Activated effector memory CD4-positive, alpha-beta T cell treated with Interleukin-2 at 50 U/mL for 16 hours (primary cell): ENCODE measurements at places on chromosomes 5 and 9.

GRCh38 chr9:86287013-86287412 is 4.7 kb upstream of the ISCA1 start:
- DNase-seq = no peak

GRCh38 chr5:14574891-14575508 is 6.6 kb upstream of the OTULINL start:
- DNase-seq = no peak

DNA sequence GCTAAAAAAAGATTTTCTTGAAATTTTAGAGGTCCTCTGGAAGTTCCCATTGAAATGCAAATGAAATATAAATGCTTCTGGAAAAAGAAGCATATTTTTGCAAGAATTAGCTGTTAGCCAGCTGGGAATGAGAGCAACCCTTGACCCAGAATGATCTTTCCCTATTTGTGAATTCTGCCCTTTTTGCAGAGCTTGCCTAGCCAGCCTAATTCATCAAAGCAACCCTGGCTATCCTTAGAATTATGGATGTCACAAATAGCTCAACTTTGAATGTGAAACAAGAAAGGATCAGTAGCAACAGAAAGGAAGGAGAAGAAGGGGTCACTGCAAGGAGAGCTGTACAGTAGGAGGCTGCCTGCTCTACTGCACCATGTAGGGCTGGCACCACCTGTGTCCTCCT is 345.9 kb downstream of the EFNA5 start:
- DNase-seq = no peak

GRCh38 chr5:129679671-129680070 is 68.2 kb upstream of the MINAR2 start:
- DNase-seq = no peak

DNA sequence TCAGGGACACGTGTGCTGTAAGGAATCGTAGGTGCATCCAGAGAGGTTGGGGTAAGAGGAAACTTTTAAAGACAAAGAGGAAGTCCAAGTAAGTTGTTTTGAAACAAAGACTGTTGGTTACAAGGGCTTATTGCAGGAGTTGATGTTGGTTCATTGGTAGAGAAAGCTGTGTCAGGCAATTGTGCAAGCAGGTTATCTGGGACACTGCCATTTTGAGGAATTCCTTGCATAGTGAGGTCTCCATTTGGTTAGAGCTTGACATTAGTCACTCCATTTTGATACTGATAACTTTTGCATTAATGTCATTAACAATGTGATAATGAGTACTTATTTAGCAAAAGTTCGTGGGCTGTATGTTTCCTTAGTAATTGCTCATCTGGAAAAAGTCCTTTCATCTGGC is 24.9 kb downstream of the CNOT6 start:
- DNase-seq = no peak

DNA sequence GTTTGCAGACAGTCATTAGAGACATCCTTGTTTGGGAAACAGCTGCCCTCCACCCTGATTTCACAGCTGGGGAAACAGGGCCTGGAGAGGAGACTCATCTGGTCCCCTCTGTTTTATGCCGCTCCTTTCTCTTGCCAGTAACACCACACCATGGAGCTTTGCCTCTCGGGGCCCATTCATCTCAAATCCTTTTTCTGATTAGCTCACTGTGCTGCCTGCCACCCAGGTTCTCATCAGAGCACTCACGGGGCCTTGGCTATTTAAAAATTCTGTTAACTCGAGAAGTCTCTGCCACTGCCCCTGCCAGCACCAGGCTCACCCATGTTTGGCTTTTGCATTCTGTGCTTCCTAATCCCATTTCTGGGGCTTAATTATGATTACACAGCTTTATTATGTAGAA is 36.8 kb upstream of the C5orf58 start:
- no peak for DNase-seq

GRCh38 chr5:173004013-173004412 is 20.4 kb downstream of the ATP6V0E1 start:
- no peak for DNase-seq

GRCh38 chr5:116911074-116911473 is 336.5 kb upstream of the SEMA6A start:
- DNase-seq = no peak

DNA sequence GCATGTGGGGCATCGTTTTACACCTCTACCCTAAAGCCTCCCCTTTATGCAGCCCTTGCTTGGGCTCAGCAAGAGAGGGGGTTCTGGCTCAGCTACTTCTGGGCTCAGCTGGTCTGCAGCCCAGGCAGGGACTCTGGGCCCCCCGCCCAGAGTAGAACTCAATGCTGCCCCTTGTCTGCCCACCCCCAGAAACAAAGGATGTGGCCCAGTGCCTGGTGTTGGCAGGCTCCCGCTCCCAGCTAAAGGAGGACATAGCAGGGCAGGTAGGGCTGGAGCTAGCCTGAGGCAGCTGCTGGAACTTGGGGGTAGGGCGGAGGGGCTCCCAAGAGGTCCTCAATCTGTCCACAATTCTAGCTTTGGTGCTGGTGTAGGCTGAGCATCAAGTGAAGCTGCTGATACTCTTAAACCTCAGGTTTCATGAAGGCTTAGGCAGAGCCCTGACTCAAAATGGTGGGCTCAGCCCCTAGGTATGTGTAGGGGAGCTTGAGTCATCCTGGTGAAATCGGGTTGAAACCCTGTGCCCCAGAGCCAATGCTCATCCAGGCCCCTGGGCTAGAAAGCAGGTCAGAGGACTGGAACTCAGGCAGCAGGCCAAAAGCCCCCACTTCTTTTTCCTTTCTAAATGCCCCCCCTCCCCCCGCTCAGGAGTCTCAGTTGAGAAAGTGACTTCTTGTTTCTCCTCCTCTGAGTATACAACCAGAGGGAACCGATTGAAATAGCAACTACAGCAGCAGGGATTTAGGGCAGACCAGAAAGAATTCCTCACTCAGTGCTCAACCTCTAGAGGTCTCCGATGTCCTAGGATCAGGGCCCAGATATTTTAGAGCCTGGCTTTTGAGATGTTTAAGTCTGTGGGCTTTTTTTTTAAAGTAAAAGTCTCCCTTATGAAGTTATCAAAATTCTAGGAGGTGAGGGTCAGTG is 11.4 kb downstream of the PSD2 start:
- DNase-seq = no peak

GRCh38 chr9:109119439-109120203 is at the start of gene TMEM245:
Gene TMEM245, minus strand, starts transcription at chr9:109119947. Its CDS starts 34 bp downstream, at chr9:109119913.
- peak; percentile 91 for DNase-seq

- no peak for DNase-seq
Observed at GRCh38 chr9:6106711-6107339, 91.4 kb upstream of the RANBP6 start.

GRCh38 chr5:78275998-78276543 is 18.4 kb downstream of the AP3B1 start:
- no peak for DNase-seq

DNA sequence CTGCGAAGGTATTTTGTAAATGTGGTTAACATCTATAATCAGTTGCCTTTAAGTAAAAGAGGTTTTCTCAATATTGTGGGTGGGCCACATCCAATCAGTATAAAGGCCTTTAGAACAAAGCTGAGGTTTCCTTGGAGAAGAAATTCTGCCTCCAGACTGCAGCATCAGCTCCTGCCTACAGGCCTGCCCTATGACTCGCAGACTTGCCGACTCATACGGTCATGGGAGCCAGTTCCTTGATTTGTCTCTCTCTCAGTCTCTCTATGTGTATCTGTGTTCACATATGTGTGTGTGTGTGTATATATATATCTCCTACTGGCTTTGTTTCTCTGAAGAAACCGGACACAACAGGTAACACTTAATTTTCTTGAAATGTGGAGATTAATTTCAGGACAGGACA is 45.3 kb downstream of the SLC36A1 start:
- DNase-seq = no peak

DNA sequence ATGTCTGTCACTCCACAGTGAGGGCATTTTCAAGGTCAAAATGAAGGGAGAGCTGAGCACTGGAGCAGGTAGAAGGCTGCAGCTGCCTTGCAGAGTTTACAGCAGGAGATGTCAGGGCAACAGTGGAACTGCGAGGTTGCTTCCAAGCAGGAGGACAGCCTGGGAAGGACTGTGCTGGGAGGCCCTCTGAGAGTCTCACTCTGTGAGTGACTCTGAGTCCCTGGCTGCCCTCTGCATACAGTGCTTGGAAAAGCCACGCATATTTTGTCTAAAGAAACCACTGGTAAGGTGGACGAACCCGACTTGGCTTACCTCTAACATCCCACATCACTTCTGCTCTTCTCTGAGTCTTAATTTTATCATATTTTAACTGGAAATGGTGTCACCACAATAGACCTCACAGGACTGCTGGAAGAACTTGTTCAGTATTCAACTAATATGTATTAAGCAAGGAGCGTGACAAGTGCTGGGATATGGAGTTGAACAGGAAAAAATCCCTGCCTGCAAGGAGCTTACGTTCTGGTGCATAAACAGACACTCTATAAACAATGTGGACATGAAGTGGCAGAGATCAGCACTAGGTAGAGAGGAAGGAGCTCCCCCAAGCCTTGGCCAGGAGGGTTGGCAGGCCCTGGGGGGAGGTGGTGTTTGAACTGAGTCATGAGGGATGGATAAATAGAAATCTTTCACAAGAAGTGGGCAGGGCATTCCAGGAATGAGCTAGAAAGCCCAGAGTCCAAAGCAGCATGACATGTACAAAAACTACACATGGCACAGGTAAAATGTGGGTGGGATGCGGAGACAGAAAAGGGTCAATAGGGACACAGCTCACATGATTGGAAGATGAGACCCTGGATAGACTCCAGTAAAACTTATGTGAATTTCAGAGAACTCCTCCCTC is 64.0 kb upstream of the FOXE1 start:
- DNase-seq = no peak

DNA sequence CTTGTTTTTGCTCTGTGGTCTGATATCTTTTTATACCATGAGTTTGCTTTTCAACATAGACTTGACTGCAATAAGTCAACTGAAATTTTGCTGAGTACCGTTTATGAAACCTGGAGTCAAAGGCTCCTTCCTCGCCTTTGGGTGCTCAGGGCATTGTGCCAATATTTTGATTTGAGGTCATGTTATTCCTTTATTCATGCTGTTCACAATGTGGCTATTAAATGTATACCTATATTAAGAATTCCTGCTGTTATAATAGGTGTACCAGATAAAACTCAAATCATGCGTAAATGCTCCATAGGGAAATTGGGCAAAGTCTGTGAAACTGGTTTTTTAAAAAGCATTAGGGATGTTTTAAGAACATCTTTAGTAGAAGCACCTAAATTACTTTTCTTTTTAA is 334.0 kb upstream of the NUDT12 start:
- DNase-seq = no peak

DNA sequence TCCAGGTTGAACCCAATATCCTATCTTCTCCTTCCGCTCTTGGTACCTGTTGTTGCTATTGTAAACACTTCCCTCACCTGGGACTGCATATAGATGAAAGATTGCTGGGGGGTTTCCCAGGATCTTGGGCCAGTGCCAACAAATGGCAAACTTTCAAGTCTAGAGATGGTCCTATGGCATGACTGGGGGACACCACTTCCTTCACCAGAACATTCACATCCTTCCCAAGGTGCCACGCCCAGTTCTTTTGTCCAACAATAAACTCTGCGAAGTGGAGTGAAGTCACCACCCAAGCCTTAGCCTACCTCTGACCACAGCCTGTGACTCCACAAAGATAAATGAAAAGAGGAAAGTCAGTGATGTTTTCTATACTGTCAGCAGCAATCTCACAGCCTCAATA is 34.4 kb downstream of the DOCK8 start:
- no peak for DNase-seq

- peak; percentile 12 for DNase-seq
Observed at GRCh38 chr9:128124873-128125579, 2.5 kb downstream of the PTGES2 start.

- DNase-seq = peak; percentile 52
Observed at GRCh38 chr5:119330367-119331183, 25.2 kb upstream of the TNFAIP8 start.

GRCh38 chr9:91320299-91320698 is 41.4 kb downstream of the AUH start:
- no peak for DNase-seq

DNA sequence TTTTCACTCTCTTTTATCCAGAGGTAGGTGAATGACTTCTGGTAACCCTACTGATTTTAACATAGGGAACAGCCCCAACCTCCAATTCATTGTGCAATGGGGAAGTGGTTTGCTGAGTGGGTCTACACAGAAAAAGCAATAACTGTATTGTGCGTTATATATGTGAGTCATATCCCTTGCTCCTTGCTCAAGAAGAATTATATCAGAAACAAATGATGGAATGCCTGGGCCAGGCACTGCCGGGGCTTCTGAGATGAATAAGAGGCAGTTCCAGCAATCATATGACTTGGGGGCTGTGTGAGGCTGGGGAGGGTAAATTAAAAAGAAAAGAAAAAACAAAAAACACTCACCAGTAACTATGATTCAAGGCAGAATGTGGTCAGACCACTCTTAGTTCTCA is 79.2 kb upstream of the ABCA1 start:
- no peak for DNase-seq

GRCh38 chr5:13454050-13454449 is 490.4 kb downstream of the DNAH5 start:
- DNase-seq = no peak
